ENCODE measurements at places on chromosomes 13 and 19. TPM values are rescaled to one million over a fixed set of nuclear protein-coding genes. Genes with fewer than 3 reads are reported as not detected.

- no peak for DNase-seq
These were observed 118.2 kb downstream of the MIPEP start for GRCh38 chr13:23770973-23771372.

GRCh38 chr13:93004919-93005318, 221.7 kb upstream of the GPC6 start:
- peak; percentile 26 for DNase-seq

DNA sequence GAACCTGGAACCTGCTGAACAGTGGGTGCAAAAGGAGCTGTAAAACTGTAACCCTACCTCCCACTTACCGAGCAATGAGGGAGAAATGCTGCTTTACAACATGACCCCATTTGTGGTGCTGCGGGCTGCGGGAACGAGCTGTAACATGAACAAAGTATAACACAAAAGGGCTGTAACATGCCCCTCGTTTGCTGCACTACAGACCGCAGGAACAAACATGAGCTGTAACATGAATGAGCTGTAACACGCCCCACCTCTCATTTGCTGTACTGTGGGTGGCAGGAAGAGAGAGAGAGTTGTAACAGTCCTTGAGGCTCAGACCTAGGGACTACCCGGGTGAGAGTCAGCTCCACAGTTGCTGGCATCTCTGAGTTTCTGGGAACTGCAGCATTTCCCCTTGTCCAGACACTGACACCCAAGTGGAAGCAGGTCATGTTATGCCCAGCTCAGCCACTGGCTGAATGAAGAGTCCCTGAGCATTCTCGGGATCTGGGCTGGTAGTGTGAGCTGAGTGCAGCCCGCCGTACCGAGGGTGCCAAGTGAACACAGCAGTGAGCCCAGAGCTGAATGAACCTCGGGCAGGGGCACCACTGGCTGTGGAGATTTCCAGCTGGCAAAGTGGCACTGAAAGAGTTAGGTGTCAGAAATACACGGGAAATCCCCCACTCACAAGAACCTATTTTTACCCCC, 1385.3 kb upstream of the SPRY2 start:
- peak; percentile 22 for DNase-seq

Gene IZUMO1
- 4.2 TPM for total RNA-seq

Gene SPC24
- total RNA-seq, result 16.4 TPM

- peak; percentile 82 for DNase-seq
These were observed 697 bp upstream of the DGKH start for GRCh38 chr13:42047561-42048341.

DNA sequence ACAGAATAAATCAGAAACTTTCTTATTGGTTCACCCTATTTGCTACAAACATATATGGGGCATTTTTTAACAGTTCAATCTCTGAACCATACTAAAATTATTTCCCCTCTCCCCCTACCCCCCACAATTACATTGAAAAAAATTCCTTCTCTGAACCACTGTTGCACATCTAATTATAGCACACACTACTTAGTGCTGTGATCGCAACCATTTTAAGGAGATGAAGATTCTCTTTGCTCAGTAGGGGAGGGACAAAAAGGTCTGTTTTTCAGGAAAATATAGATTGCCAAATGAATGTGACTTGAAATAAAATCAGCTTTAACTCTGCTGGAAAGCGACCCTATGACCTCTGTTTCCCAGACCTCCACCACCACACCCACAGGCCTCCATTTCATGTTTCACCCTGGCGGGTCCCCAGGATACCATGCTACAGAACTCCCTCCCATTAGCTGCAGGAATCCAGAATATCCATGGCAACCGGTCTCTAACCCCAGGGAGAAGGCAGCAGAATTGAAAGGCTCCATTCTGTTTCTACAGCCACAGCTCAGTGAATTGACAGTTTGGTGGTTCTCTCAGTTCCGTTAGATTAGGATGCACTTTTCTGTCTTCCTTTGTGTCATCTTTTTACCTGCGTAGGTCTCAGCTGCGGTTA, 286.3 kb downstream of the TBC1D4 start:
- DNase-seq, result no peak

- DNase-seq, result peak; percentile 1
These were observed 51.4 kb downstream of the UBL3 start for GRCh38 chr13:29799041-29799440.

DNA sequence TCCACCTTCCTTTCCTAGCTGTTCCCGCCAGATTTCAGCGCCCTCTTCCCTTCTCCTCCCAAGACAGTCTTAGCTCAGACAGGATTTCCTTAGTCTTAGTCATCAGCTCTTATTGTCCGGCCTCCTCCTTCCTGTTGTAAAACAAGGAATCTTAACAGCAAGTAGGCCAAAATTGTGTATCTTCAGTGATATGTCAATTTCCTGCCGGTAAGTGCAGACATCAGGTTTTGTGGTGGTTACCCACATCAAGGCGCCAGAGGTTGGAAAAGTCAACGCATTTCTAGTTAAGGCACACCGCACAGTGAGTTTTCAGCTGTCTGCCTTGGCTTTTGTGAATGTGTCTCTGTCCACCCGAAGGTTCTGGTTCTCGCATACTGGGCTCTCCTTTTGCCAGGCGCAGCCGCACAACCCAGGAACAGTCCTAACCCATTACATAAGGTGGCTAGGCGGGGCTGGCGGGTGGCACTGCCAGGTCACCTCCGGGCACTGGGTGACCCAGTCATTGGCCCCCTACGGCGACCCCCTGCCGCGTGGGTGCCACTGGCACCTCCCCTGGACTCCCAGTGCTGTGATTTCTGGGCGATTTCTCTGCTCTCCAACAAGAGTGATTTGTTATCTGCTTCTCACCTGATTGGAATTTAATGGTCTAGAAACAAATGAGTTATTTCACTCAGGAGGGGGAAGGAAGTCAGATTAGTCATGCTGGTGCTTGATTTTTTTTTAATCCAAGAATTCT, 12.9 kb downstream of the COL4A2 start:
- DNase-seq, result peak; percentile 83

- DNase-seq, result no peak
These were observed 857.8 kb downstream of the DIAPH3 start for GRCh38 chr13:59305896-59306295.

- DNase-seq, result no peak
These were observed 132.2 kb downstream of the DLEU7 start for GRCh38 chr13:50711131-50711815.

GRCh38 chr13:50124536-50125303, 109.5 kb downstream of the KCNRG start:
- peak; percentile 52 for DNase-seq

Gene CACNA1A
- 0.27 TPM for total RNA-seq

GRCh38 chr13:30023196-30023895, 172.9 kb upstream of the UBL3 start:
- DNase-seq, result no peak

DNA sequence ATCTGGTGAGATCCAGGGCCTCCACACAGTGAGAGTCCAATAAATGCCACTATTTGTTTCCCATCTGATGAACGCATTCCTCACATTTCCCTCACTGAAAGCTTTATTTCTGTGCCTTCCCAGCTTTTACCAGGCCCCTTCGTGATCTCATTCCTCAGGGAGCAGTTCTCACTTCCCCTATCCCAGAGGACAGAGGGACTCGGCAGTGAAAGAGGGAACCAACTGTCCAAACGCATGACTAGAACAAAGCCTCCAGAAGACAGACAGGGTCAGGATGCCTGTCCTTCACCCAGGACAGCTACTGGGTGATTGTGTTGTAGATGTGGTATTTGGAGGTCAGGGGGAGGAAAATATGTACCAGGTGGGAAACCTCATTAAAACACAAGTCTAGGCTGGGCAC, 2.0 kb upstream of the ZBTB45 start:
- DNase-seq, result no peak

DNA sequence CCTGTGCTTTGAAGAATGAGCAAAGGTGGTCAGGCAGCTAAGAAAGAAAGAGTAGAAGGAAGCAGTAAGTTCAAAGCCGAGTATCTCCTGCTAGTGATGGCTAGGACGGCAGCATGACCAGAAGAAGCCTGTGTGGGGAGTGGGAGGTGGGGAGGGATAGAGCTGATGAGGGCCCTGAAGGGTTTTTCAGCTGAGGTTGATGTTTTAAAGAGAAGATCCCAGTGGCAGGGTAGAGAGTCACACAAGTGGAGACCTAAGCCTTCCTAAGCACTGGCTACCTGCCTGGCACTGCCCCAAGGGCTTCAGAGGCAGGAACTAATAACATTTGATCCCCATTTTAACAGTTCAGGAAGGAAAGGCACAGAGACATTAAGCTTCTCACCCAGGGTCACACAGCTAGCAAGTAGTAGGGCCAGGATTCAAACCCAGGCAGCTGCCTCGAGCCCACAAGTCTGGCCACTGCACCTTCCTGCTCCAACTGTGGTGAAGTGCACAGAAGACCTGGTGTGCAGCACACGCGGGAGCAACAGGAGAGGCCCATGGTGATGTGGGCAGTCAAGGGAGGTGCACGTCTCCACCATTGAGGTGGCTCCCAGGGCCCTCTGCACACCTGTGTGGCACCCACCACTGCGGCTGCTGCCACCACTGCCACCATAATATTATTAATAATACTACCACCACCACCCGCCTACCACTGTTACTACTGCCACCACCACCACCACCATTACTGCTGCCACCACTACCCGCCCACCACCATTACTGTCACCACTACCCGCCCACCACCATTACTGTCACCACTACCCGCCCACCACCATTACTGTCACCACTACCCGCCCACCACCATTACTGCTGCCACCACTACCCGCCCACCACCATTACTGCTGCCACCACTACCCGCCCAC, 22.1 kb downstream of the CUL4A start:
- no peak for DNase-seq

Gene PGPEP1
- total RNA-seq, result 11.9 TPM

Gene GATAD2A
- total RNA-seq, result 77.4 TPM

Gene FLT1
- total RNA-seq, result not detected

Gene GFY
- not detected for total RNA-seq

DNA sequence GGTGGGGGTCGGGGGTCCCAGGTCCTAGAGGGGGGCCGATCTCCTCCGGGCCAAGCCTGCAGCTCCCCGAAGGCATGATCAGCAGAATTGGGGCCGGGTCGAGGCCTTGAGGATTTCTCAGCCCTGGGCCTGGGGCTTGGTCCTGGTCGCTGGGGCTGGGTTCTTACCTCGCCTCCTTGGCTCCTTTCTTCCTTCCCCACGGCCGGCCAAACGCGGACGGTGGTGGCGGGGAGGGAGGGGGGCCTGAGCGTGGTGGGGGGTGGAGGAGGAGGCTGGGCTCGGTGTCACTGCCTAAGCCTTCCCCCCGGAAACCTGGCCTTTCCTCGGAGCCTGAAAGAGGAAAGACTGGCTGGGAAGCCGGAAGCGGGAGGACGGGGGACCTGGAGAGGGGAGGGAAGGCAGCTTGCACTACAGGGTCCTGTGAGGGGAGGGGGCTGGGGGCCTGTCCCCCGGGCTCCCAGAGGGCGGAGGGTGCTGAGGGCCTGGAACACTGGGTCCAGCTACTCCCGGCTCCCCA, at the start of gene ZNF579:
Gene ZNF579 (minus strand): TSS at position 221 of the 517 bp plus-strand sequence. CDS start 1,209 bp downstream, outside the sequence.
- DNase-seq, result peak; percentile 86

Gene CD177
- 0.96 TPM for total RNA-seq

DNA sequence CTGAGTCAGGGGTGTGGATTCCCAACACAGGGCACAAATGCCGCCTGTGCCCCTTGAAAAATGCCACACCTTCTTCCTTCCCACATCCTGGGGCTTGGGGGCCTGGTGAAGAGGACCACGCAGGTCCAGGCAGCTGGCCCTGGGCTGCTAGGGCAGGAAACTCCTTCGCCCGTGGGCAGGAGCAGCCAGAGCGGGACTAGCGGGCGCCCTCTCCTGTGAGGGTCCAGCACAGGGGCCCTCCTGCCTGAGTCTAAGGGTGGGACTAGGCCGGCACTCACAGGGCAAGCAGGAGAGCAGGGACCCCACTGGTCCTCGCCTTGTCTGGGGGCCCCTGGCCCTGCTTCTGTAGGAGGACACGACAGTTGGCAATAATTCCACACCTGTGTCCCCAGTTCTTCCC, 7.5 kb upstream of the CEBPA start:
- DNase-seq, result no peak

Gene IFNL1
- not detected for total RNA-seq

Gene ZNF850
- 1.2 TPM for total RNA-seq

Gene KIR3DL1
- total RNA-seq, result not detected

Gene ZNF85
- total RNA-seq, result 6.9 TPM

- no peak for DNase-seq
These were observed 63.2 kb downstream of the F2RL3 start for GRCh38 chr19:16952046-16952445.

Gene BORCS8
- 26.3 TPM for total RNA-seq

DNA sequence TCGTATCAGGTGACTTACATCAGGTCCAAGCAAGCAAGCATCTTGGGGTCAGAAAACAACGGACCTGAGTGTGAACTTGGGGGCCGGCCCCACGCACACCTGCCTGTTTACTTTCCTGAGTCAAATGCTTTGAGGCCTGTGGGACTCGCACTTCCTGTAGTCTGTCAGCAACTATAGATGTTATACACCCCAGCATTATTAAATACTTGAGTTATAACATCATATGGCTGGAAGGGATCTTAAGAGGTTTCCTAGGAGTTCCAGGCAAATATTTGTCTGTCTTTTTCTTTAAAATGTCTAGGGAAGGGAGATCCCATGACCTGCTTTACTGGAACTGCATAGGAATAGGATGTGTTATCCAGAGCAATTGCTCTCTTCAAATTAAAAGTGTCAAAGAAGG, 280.6 kb downstream of the SHISA2 start:
- DNase-seq, result no peak

DNA sequence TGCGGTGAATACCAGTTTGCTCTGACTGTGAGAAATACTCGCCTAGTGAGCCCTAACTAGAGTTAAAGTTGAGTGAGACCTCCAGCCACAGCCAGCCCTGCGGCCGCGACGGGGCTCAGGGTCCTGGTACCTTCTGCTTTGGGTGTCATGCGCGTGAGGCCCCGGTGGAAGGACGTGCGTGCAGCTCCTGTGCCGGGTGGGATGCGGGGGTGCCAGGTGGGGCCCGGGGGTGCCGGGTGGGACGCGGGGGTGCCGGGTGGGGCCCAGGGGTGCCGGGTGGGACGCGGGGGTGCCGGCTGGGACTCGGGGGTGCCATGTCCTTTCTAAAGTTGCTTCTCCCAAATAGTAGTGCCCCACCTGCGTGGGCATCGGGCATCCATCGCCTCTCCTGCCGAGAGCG, 8.5 kb upstream of the TMPRSS9 start:
- DNase-seq, result no peak

DNA sequence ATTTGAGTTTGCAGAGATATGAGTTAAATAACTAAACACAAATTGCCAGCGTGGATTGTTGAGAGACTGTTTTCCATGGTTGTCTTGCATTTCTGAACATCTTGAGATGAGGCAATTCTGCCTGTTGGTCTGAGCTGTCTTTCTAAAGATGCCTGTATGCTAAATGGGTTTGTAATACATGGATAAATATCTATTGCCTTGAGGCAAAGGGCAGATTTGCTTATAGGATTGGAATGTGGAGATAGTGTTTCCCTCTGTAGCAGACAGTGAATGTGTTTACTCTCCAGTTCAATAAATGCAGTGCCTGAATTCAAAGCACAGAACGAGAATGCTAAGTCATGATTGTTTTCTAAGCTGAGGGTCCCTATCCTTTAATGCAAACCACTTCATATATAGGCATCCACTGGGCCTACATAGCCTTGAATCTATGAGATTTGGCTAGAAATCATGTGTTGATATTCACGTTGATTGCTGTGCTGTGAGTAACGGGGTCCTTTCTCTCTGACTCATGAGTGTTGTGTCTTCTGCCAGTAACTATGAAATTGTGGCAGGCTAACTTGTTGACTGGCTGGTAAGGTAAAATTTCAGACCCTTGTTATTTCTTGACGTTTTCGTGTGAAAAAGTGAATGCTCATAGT, 2554.8 kb downstream of the PCDH9 start:
- peak; percentile 50 for DNase-seq

GRCh38 chr13:45807520-45808099, 43.9 kb downstream of the SIAH3 start:
- DNase-seq, result peak; percentile 67

GRCh38 chr13:21011378-21011777, 50.0 kb downstream of the LATS2 start:
- DNase-seq, result no peak

Data from MCF 10A (cell line).